PC-3 (cell line): ENCODE measurements at places on chromosomes 6 and 20. TPM values are rescaled to one million over a fixed set of nuclear protein-coding genes. Genes with fewer than 3 reads are reported as not detected.

Gene HRH3
- not detected in 2 replicates for total RNA-seq

DNA sequence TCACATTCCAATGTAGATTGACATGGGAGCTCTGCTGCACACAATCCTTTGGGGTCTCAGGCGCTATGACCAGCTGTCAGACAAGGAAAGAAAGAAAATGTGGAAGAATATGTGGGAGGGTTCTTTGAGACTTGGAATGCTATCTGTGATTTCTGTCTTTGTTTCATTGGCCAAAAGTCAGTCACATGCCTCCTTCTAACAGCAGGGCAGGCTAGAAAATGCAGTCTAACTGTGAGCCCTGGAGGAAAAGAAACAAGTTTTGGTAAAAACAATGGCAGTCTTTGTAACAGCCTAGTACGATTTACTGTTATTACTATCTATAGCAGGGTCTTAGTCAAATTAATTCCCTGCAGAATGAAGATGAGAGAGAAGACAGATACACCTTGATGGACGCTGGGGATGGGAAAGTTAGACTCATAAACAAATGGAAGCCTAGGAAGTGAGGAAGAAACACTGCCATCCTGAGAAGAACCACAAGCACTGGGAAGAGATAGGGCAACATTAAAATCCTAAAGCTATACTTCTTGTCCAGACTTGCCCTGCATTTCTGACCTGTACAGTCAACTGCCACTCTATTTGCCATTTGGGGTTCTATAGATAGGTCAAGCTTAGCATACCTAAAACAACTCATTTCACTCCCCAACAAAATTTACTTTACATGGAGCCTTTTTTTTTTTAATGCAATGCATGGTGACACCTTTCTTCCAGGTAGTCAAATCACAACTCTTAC lies 833.0 kb downstream of the KIF16B start:
- H3K4me3 ChIP-seq: no peak overlapping the region
- H3K27ac ChIP-seq: no peak overlapping the region
- DNase-seq: no peak
- no peaks in the 10 kb centered on the region for H3K36me3 ChIP-seq
- peaks cover 25% of the 10 kb centered on the region for H3K4me1 ChIP-seq

DNA sequence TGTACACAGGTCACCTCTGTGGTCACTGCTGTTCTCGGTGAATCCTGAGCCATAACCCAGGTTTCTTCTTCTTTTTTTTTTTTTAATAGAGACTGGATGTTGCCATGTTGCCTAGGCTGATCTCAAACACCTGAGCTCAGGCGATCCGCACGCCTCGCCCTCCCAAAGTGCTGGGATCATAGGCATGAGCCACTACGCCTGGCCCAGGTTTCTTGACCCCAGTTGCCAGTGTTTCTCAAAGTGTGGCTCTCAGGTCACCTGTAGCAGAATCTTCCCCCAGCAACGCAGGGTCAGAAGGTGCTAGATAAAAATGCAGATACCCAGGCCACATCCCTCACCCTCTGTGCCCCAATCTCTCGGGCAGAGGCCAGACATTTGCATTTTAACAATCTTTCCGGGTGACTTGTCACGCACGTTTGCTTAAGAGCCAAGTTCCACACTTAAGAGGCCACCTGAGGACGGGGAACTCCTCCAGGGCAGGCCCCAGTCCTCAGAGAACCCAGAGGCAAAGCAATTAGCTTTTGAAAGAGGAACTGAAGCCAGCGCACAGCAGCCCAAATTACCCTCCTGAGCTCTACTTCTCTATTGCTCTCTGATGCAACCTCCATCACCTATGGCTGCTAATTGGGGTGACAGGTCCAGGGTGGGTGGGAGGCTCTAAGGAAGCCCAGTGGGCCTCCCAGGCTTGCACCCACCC lies 81.8 kb downstream of the NFATC2 start:
- H3K4me1 ChIP-seq: peaks cover 28% of the 10 kb centered on the region
- DNase-seq: no peak

Gene OR2H2
- not detected in 2 replicates for total RNA-seq

DNA sequence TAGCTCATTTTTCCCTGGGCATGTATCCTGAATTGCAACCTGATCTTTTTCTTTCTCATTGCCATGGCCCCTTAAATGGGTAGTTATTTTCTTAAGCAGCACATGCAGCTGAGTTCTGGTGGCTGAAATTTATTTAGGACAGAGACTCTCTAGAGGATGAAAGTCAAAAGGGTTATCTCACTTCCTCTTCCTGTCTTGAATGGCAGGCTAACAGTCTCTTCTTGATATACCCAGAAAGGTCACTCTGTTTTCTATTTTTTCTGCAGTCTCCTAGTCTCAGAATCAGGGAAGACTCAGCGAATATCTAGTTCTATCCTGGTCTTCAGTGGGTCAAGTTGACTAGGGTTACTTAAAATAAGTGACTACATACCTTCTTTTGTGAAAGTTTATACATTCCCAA lies 243.3 kb downstream of the EPHA7 start:
- DNase-seq: no peak
- H3K27ac ChIP-seq: no peak overlapping the region
- H3K36me3 ChIP-seq: no peaks in the 10 kb centered on the region
- no peaks in the 10 kb centered on the region for H3K27me3 ChIP-seq
- H3K4me3 ChIP-seq: no peak overlapping the region
- H3K4me1 ChIP-seq: no peaks in the 10 kb centered on the region

Gene BTNL2
- not detected in 2 replicates for total RNA-seq

Gene PKIB
- 22.4 and 28.0 TPM in 2 replicates for total RNA-seq

DNA sequence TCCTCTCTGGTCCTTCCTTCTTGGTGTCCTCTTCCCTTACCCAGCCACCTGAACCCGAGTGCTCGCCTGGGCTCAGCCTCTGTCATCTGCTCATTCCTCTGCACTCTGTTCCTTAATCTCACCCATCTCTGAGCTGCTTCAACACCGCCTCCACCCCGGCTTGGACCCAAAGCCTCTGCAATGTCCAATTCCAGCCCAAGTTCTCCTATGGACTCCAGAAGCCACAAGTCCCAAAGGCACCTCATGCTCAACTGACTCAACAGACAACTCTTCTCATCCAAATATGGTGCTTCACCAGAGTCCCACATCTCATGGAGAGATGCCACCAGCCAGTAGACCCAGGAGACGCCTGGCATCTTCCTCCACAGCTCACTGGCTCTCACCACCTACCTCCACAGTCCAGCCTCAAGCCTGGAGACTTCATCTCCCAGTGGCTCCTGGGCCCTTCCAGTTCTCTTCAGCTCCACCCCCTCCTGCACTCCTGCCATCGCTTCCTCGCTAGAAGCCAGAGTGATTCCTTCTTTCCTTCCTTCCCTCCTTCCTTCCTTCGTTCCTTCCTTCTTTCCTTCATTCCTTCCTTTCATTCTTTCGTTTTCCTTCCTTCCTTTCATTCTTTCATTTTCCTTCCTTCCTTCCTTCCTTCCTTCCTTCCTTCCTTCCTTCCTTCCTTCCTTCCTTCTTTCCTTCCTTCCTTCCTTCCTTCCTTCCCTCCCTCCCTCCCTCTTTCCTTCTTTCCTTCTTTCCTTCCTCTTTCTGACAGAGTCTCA lies 40.9 kb upstream of the NNAT start:
- H3K36me3 ChIP-seq: no peaks in the 10 kb centered on the region
- no peak for DNase-seq
- no peaks in the 10 kb centered on the region for H3K4me1 ChIP-seq
- no peak overlapping the region for H3K4me3 ChIP-seq
- peaks cover 46% of the 10 kb centered on the region for H3K27me3 ChIP-seq

DNA sequence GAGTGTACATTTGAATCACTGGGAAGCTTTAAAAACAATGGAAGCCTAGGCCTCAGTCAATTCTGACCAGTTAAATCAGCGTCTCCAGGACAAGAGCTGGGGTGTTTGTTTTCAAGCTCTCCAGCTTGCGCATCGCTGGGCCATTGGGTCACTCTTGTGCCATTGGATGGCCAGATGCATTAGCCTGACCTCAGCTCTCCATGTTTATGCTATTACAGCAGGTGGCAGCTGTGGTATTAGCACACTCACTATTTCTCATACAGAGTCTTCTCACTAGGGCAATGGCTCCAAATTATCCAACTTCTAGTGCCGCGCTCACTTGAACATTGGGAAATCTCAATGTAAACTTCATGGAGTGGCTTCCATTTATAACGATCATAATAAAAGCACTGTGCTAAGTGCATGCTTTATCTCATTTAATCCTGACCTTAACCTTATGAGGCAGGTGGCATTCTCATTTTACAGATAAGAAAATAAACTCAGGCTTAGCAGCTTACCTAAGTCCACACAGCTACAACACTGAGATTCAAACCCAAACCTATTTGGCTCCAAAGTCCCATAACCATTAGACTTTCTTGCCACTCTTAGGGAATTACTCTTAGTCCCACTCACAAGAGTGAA lies 108.8 kb downstream of the PPP1R14C start:
- H3K4me3 ChIP-seq: no peak overlapping the region
- H3K36me3 ChIP-seq: no peaks in the 10 kb centered on the region
- no peak overlapping the region for H3K27ac ChIP-seq
- DNase-seq: no peak
- no peaks in the 10 kb centered on the region for H3K27me3 ChIP-seq

Gene RIMS1
- total RNA-seq: 0.51 and 0.81 TPM in 2 replicates

Gene PEDS1
- 53.8 and 59.1 TPM in 2 replicates for total RNA-seq

GRCh38 chr6:39239527-39240154 lies 10.4 kb upstream of the KCNK5 start:
- H3K27me3 ChIP-seq: peaks cover 29% of the 10 kb centered on the region
- no peak for DNase-seq
- no peak overlapping the region for H3K27ac ChIP-seq
- H3K4me1 ChIP-seq: no peaks in the 10 kb centered on the region

- peak; percentile 27 for DNase-seq
- H3K27me3 ChIP-seq: no peaks in the 10 kb centered on the region
- peaks cover 11% of the 10 kb centered on the region for H3K4me1 ChIP-seq
- H3K27ac ChIP-seq: no peak overlapping the region
Measured at GRCh38 chr6:149362289-149362688, 37.8 kb upstream of the SUMO4 start.

Gene PACSIN1
- total RNA-seq: 2.3 and 3.5 TPM in 2 replicates

- no peak overlapping the region for H3K27ac ChIP-seq
- no peaks in the 10 kb centered on the region for H3K27me3 ChIP-seq
- DNase-seq: no peak
- H3K4me1 ChIP-seq: peaks cover 41% of the 10 kb centered on the region
- no peak overlapping the region for H3K4me3 ChIP-seq
- no peaks in the 10 kb centered on the region for H3K36me3 ChIP-seq
Measured at GRCh38 chr6:25013246-25013645, 77.5 kb upstream of the RIPOR2 start.

DNA sequence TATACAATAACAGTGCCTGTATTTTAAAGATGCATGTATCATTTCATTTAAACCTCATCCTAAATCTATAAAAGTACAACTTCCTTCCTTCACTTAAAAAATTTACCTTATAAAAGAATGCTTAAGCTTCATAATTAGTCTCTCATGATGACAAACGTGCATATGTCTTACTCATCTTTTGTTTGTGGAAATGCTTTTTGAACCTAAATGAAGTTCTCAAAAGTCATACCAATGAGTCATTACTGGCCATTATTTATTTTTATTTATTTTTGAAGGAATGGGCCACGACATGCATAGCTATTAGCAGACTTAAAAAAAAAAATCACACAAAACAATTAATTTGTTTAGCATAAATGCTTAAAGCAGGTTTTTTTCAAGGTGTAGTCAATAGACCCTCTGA lies 3.7 kb downstream of the TFB1M start:
- H3K27ac ChIP-seq: peak overlapping the region; percentile 78
- DNase-seq: peak; percentile 35
- no peaks in the 10 kb centered on the region for H3K27me3 ChIP-seq
- peaks cover 34% of the 10 kb centered on the region for H3K4me1 ChIP-seq

DNA sequence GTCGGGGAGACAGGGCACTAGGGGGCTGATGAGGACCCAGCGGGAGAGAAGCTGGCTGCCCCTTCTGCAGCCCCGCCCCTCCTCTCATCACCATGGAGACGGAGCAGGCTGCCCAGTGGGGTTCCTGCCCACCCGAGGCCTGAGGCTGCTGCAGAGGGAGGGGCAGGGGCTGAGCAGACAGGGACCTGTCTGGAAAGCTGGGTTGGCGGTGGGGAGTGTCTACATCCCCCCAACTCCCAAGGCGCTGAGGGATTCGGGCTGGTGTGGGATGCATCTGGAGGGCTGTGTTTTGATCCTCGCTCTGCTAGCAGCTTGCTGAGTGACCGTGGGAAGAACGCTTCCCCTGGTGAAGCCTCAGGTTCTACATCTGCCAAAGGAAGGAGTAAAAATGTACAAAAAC lies 1.2 kb upstream of the BPI start:
- peaks cover 11% of the 10 kb centered on the region for H3K4me1 ChIP-seq
- no peaks in the 10 kb centered on the region for H3K36me3 ChIP-seq
- no peak overlapping the region for H3K27ac ChIP-seq
- H3K4me3 ChIP-seq: no peak overlapping the region
- H3K27me3 ChIP-seq: no peaks in the 10 kb centered on the region

GRCh38 chr20:63290677-63291472 lies 2.1 kb upstream of the COL20A1 start:
- H3K27me3 ChIP-seq: peaks cover 17% of the 10 kb centered on the region
- no peak overlapping the region for H3K4me3 ChIP-seq
- no peaks in the 10 kb centered on the region for H3K36me3 ChIP-seq
- H3K4me1 ChIP-seq: no peaks in the 10 kb centered on the region

GRCh38 chr6:135578976-135579375 lies 81.4 kb upstream of the AHI1 start:
- no peaks in the 10 kb centered on the region for H3K36me3 ChIP-seq
- H3K27me3 ChIP-seq: no peaks in the 10 kb centered on the region
- peaks cover 17% of the 10 kb centered on the region for H3K4me1 ChIP-seq
- DNase-seq: no peak

GRCh38 chr6:104995989-104996617 lies 39.2 kb downstream of the LIN28B start:
- H3K27me3 ChIP-seq: no peaks in the 10 kb centered on the region
- no peaks in the 10 kb centered on the region for H3K4me1 ChIP-seq
- no peak overlapping the region for H3K4me3 ChIP-seq
- no peaks in the 10 kb centered on the region for H3K36me3 ChIP-seq
- no peak overlapping the region for H3K27ac ChIP-seq

DNA sequence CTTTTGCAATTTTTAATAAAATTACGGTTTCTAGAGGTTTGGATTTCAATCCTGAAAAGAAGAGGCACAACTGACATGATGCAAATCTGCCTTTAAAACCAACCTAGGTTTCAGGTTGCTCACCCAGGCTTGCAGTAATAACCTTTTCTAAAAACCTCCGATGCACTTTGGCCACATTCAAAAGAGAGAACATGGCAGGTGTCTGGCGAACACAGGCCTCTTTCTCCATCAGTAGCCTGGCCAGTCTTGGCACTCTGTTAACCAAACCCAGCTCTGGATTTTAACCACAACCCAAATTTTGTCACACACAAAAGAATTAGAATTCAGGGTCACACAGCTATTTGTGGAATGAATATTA lies 55.8 kb upstream of the MAFB start:
- H3K36me3 ChIP-seq: no peaks in the 10 kb centered on the region
- no peak overlapping the region for H3K27ac ChIP-seq
- no peak for DNase-seq
- H3K27me3 ChIP-seq: peaks cover 61% of the 10 kb centered on the region
- no peak overlapping the region for H3K4me3 ChIP-seq

- no peaks in the 10 kb centered on the region for H3K36me3 ChIP-seq
- no peak overlapping the region for H3K4me3 ChIP-seq
- no peaks in the 10 kb centered on the region for H3K4me1 ChIP-seq
- no peak for DNase-seq
Measured at GRCh38 chr6:33903579-33903978, 99.8 kb upstream of the MLN start.

- H3K4me3 ChIP-seq: no peak overlapping the region
- peaks cover 18% of the 10 kb centered on the region for H3K27me3 ChIP-seq
- no peak overlapping the region for H3K27ac ChIP-seq
- no peaks in the 10 kb centered on the region for H3K36me3 ChIP-seq
- peaks cover 12% of the 10 kb centered on the region for H3K4me1 ChIP-seq
- no peak for DNase-seq
Measured at GRCh38 chr20:7348253-7348652, 580.8 kb downstream of the BMP2 start.
